ENCODE measurements at places on chromosomes 11 and 22.

- peak; percentile 65 for DNase-seq
Measured at GRCh38 chr11:71452199-71453036, 585 bp upstream of the NADSYN1 start.

DNA sequence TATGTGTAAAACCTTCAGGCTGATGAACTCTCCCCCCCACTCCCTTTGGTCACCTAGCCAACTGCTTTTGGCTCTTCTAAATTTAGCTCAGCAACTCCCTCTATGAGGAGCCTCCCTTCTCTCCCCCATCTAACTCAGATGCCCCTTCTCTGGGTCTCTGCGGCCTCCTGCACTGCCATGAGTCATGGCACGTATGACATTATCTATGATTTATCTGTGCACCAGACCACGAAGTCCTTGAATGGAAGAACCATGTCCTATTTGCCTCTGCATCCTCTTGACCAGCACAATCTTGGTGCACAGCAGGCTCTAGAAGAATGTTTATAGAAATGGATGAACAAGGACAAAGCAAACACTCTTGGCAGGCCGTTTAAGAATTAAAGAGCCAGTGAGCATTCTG, 46.0 kb downstream of the RPL27A start:
- no peak for DNase-seq

DNA sequence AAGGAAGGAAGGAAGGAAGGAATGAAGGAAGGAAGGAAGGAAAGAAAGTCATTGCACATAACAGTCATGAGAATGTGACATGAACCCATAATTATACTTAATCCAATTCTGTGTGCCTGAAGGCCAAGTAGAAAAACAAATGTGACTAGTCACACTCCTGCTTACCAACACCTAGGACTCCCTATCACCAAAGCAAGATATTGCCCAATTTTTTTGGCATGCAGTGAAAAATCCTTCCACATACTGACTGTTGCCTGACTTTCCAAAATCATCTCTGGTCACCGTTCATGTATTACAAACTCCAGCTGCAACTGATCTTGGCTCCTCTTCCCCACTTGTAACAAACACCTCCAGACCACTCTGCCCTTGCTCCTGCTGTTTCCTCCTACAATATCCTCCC, 516.8 kb downstream of the OPCML start:
- no peak for DNase-seq

DNA sequence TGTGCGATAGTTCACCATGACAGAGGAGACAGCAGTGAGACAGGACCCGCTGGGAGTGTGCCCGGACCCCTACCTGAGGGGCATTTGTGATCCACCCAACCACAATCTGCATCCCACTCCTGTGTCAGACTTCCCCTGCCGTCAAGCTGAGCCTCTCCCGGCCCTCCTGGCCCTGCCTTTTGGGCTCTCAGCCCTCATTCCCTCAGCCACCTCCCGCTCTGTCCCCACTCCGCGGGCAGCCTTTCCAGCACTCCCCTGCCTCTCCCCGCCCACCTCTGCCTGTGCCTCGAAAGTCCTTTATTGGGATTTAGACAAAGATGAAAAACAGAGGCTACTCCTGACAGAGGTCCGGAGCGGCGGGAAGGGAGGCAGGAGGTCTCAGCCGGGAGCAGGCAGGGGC, 4.2 kb downstream of the NFAM1 start:
- DNase-seq: no peak

DNA sequence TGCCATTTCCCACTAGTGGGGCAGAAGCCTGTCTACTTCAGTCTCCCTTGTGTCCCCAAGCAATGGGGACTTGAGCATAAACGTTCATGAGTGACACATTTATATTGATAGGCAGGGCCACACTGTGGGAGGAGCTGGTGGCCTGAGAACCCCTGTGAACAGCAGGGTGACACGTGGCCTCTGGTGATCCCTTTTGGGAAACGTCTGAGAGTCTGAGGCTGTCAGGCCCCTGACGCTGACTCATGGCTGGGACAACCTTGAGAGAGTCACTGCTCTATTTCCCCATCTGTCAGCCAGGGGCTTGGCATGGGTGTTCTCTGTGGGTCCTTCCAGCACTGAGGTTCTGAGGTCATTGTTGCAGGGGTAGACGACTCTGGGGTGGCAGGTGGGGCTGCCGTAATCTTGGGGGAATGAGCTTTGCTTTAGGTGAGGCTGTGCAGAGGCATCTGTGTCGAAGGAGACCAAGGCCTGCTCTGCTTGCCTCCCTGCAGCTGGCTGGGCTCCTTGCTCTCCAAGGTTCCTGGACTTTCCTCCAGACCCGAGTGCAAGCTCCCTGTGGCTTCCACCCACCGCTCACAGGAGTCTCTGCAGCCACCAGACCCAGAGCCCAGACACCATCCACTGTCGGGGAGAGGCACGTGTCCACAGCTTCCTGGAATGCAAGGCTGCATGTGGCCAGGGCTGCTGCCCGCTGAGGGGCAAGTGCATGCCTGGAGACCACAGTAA, 54.7 kb downstream of the SMIM38 start:
- no peak for DNase-seq

- no peak for DNase-seq
Measured at GRCh38 chr22:27422442-27422841, 379.1 kb downstream of the MN1 start.

- DNase-seq: no peak
Measured at GRCh38 chr11:29562183-29562582, 454.6 kb downstream of the KCNA4 start.

- no peak for DNase-seq
Measured at GRCh38 chr22:38110008-38110862, at the start of gene BAIAP2L2. BAIAP2L2 (minus strand) TSS chr22:38110684; CDS start chr22:38110525, 159 bp downstream.

DNA sequence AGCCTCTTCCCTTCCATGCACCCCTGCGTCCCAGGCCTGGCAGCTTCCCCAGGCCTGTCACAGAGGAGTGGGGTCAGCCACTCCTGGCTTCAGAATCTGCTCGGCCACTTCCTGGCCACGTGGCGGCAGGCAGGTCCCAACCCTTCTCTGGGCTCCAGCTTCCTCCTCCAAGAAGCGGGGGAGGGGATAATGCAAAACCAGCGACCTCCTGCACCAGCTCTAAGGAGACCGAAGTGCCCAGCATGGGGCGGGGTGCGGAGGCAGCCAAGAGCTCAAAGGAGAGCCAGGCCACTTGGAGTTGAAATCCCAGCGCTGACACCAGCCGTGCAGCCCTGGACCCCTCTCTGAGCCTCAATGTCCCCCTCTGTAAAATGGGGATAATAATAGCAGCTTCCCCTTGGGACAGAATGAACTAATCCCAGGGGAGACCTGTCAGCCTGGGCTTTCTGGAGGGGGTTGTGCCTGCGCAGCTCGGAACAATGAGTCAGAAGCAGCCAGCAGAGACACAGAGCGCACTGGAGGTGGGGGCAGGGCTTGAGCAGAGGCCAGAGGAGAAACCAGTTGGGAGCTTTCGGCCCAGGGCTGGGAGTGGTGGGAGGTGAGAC, 22.8 kb upstream of the PICK1 start:
- peak; percentile 76 for DNase-seq
